ENCODE measurements at places on chromosomes 1 and 21.
A peak's percentile ranks its signal among the peaks of the same experiment; 100 is the strongest.

GRCh38 chr1:66342707-66343106, 191.2 kb upstream of the SGIP1 start:
- DNase-seq, result no peak

GRCh38 chr1:65279070-65279779, 30.1 kb upstream of the DNAJC6 start:
- no peak for DNase-seq

GRCh38 chr1:229035054-229035747, 235.7 kb upstream of the RAB4A start:
- no peak for DNase-seq

DNA sequence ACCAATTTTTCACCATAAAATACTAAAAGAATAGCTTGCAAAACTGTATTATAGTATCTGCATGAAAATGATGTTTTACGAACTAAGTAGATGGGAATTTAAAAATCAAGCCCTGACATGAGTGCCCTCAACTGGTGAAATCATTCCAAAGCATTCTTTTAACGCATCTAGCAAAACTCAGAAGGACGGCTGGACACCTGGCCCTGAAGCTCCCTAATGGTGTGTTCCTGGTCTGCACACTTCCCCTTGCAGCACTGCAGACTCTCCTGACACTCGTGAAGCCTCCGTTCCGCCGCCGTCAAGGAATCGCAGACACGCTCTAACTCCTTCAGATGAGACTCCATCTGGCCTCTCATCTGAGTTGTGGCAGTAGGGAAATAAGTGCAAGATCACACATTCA, 39.9 kb downstream of the ODF2L start:
- DNase-seq, result peak; percentile 17

Data from retina (tissue), 1 donor.